Effector memory CD8-positive, alpha-beta T cell (primary cell): ENCODE measurements at places on chromosomes 12 and 14.

- no peak for DNase-seq
These were observed 11.3 kb downstream of the MED13L start for GRCh38 chr12:116266168-116266601.

GRCh38 chr12:105396024-105396423 lies 65.5 kb downstream of the C12orf75 start:
- DNase-seq: no peak

DNA sequence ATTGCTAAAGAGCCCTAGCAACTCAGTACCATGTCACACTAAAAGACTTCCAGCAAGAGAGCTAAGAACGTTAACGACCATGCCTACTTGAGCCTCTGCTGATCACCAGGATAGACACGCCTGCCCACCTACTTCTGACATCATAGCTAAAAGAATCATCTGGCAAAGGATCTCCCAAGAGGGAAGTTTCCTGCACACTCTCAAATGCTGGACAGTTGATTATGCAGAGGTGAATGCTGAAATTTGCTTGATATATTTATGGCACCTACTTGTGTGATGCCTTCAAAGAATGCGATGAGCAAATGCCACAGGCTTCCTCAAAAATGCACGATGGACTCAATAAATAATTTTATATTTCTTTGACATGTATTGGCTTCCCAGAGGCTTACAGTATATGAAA lies 113.6 kb downstream of the GALC start:
- no peak for DNase-seq

GRCh38 chr12:106311139-106311538 lies 8.6 kb downstream of the TCP11L2 start:
- no peak for DNase-seq

GRCh38 chr12:3311027-3311402 lies 180.0 kb upstream of the PRMT8 start:
- no peak for DNase-seq

- no peak for DNase-seq
These were observed 15.4 kb downstream of the DDHD1 start for GRCh38 chr14:53137568-53138203.

- DNase-seq: no peak
These were observed 151.3 kb downstream of the BTG1 start for GRCh38 chr12:91994208-91994797.

DNA sequence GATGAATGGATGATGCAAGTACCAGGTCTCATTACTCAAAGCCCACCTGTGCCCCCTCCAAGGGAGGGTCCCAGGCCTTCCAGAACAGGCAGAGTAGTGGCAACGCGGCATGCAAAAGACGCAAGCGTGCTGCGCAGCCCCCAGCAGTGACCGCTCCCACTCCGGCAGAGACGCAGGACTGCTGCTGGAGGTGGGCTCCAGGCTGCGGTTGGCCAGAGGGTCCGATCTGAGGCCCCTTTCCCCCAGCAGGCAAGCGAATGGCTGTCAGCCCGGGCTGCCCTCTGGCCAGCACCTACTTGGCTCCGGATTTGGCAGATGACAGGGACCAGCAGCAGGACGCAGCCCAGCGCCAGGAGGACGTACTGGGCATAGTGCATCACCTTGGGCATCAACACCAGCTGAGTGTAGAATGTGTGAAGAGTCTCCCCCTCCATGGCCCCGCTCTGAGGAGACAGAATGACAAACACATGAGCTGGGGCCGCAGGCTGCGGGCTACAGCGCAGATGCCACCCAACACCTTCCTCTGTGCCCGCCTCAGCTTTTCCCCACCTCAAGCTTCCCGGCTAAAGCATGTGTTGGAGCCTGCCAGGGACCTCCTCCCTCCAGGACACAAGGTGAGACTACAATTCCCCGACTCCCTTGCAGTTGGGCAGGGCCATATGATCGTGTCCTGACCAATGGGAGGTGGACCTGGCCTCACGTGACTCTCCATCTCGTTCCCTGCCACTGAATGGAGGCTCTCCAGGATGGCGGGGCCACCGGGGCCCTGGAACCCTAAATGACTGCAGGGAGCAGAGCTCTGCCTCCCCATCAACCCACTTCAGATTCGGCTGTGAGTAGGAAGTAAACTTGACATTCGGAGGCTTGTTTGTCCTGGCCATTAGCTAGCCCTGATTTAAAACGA lies 77.4 kb downstream of the SCARB1 start:
- no peak for DNase-seq

DNA sequence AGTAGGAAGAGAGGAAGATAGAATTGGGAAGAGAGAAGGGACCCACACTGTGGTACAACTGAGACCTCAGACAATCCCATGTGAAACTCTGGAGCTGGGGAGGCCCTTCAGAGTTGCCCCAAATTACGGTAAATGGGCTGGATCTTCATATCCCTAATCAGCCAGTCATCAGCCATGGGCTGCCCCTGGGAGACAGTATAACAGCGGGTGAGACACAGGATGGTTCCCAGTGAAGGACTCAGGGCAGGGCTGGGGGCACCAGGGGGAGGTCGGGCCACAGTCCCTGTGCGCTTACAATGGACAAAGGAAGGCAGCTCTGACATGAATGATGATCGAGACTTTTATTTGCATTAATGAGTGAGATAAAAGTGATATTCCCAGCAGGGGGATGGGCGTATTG lies 74.2 kb upstream of the BDKRB2 start:
- no peak for DNase-seq

- DNase-seq: no peak
These were observed 187.3 kb upstream of the RMST start for GRCh38 chr12:97275256-97275655.

- no peak for DNase-seq
These were observed 195.6 kb upstream of the PWP1 start for GRCh38 chr12:107490010-107490409.

- DNase-seq: no peak
These were observed 125.9 kb downstream of the CALM1 start for GRCh38 chr14:90522571-90523191.

- DNase-seq: no peak
These were observed 69.6 kb downstream of the NT5DC3 start for GRCh38 chr12:103771466-103771865.

DNA sequence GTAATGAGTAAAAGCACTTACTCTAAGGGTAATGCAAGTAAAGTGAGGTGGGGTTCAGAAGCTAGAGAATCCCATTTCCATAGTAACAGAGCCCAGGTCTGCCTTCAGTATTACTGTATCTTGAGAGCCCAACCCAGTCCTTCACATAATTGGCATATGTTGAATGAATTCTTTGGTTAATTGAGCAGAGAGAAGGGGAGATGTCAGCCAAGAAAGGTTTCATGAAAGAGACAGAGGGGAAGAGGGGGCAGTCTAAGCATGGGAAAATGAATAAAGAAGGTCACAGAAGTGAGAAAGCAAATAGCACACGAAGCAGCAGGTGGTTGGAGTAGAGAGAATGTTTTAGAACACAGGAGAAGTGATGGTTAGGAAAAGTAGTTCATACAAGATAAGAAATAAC lies 371.1 kb downstream of the SEC23A start:
- DNase-seq: no peak

- no peak for DNase-seq
These were observed 8.9 kb downstream of the PDE1B start for GRCh38 chr12:54558311-54558710.

GRCh38 chr12:82675246-82675645 lies 11.5 kb upstream of the TMTC2 start:
- no peak for DNase-seq

DNA sequence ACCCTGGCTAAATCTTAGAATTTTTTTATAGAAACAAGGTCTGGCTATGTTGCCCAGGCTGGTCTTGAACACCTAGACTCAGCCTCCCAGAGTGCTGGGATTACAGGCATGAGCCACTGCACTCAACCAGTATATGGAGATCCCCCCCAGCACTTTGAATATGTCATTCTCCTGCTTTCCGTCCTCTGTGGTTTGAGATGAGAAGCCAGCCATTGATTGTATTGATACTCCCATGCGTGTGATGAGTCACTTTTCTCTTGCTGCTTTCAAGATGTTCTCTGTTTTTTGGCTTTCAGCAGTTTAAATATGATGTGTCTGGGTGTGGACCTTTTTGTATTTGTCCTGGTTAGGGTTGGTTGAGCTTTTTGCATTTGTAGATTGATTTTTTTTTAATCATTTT lies 75.2 kb upstream of the DNM1L start:
- DNase-seq: no peak
